ENCODE measurements at places on chromosomes 1 and 21. TPM values are rescaled to one million over a fixed set of nuclear protein-coding genes. Genes with fewer than 3 reads are reported as not detected.

GRCh38 chr1:87074001-87074795, 159.8 kb downstream of the HS2ST1 start:
- H3K4me3 ChIP-seq: no peak overlapping the region
- H3K4me1 ChIP-seq: peaks cover 13% of the 10 kb centered on the region
- no peaks in the 10 kb centered on the region for H3K27me3 ChIP-seq

Gene PSMD4
- total RNA-seq: 212 TPM

GRCh38 chr1:178716111-178716510, 8.9 kb upstream of the RALGPS2 start:
- DNase-seq: no peak
- no peaks in the 10 kb centered on the region for H3K36me3 ChIP-seq
- no peaks in the 10 kb centered on the region for H3K4me1 ChIP-seq
- H3K27ac ChIP-seq: no peak overlapping the region
- H3K4me3 ChIP-seq: no peak overlapping the region

Gene C1orf87
- total RNA-seq: not detected

DNA sequence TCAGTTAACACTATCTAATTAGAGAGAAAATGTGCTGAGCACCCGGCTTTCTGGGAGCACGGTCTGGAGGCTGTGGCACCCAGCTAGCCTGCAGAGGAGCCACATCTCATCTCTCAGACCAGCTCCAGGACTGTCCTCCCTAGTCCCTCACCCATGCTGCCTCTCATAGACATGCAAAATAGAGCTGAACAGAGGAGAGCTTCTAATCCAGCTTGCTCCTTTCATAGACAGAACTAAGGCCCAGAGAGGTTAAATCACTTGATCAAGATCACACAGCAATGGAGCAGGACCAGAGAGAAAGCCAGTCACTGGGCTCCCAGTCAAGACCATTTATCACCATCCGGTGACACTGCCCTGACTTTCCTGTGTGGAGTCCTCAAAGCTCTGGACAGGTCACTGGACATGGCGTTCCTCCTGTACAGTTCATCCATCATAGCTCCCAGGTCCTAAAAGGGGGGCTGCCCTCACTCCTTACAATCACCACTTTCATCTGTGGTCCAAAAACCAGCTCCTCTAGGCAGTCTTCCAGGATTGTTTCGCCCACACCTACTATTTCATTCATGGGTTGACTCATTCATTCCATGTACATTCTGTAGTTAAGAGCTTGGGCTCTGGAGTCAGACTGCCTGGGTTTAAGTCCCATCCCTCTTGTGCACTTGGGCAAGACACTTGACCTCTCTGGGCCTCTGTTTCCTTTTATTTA, 8.8 kb upstream of the CAMK2N1 start:
- H3K4me1 ChIP-seq: peaks cover 29% of the 10 kb centered on the region
- H3K27ac ChIP-seq: no peak overlapping the region
- peaks cover 8% of the 10 kb centered on the region for H3K36me3 ChIP-seq
- H3K4me3 ChIP-seq: no peak overlapping the region
- DNase-seq: no peak

GRCh38 chr1:209805875-209806760, at the start of gene IRF6:
TSS of gene IRF6 (minus strand) at chr1:209806142. CDS start at chr1:209801413, 4,729 bp downstream.
- peaks cover 5% of the 10 kb centered on the region for H3K27me3 ChIP-seq
- H3K36me3 ChIP-seq: no peaks in the 10 kb centered on the region
- peak within 1 kb of the TSS; percentile 75 for H3K4me3 ChIP-seq
- H3K4me1 ChIP-seq: peaks cover 9% of the 10 kb centered on the region
- peak; percentile 73 for DNase-seq

- no peak overlapping the region for H3K4me3 ChIP-seq
- H3K27ac ChIP-seq: no peak overlapping the region
- peaks cover 26% of the 10 kb centered on the region for H3K27me3 ChIP-seq
Measured at GRCh38 chr1:5770981-5771765, 221.1 kb downstream of the NPHP4 start.
